HCT116 (cell line): ENCODE measurements at places on chromosomes 3 and 15. TPM values are rescaled to one million over a fixed set of nuclear protein-coding genes. Genes with fewer than 3 reads are reported as not detected.

Gene DUOXA2
- total RNA-seq = not detected

GRCh38 chr15:72163719-72164118, 33.9 kb downstream of the GRAMD2A start:
- DNase-seq = no peak

Gene KY
- total RNA-seq = not detected

GRCh38 chr15:49189631-49190030, 19.6 kb downstream of the GALK2 start:
- DNase-seq = no peak

Gene PP2D1
- total RNA-seq = not detected

- DNase-seq = no peak
Measured at GRCh38 chr15:72786676-72787345, 3.3 kb upstream of the ADPGK start.

DNA sequence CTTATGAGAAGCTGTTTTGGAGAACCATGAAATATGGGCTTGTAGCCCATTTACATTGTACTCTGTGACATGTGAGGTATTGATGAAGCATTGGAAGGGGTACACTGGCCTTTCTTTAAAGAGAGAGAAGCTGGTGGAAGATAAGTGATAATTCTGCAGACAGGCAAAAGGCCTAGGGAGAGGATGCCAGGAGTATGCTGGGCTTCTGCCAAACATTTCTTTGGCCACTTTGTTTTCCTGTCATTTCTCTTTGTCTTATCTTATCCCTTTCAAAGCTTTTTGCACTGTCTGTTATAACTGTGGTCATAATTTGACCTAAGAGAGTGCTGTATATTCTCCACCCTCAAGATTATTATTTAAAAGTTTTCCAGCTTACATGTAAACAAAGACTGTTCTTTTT, 109.6 kb upstream of the SEMA6D start:
- DNase-seq = no peak

GRCh38 chr15:96232335-96232734, 98.2 kb upstream of the NR2F2 start:
- DNase-seq = no peak

GRCh38 chr3:51538459-51539290, at the start of gene RAD54L2:
TSS of gene RAD54L2 (plus strand) at chr3:51538719. CDS start at chr3:51590421, 51,702 bp downstream.
- DNase-seq = peak; percentile 56

DNA sequence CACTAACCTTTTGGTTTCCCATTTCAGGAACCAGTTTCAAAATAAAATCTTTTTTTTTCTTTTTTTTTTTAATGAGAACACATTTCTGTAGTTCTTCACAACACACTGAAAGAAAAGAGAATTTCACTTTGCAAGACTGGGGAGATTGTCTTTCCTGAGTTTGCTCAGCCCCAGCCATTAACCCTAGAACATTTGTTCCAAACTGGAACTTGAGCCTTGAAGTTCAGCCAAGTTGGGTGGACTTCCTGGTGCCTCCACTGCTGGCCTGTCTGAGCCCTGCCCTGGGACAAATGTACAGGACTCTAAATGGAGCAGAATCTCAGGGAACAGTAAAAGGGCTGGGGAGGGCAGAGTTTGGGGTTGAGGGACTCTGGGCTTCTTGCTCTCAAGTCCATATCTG, 196.4 kb upstream of the LPP start:
- no peak for DNase-seq

Gene CCR9
- total RNA-seq = not detected

DNA sequence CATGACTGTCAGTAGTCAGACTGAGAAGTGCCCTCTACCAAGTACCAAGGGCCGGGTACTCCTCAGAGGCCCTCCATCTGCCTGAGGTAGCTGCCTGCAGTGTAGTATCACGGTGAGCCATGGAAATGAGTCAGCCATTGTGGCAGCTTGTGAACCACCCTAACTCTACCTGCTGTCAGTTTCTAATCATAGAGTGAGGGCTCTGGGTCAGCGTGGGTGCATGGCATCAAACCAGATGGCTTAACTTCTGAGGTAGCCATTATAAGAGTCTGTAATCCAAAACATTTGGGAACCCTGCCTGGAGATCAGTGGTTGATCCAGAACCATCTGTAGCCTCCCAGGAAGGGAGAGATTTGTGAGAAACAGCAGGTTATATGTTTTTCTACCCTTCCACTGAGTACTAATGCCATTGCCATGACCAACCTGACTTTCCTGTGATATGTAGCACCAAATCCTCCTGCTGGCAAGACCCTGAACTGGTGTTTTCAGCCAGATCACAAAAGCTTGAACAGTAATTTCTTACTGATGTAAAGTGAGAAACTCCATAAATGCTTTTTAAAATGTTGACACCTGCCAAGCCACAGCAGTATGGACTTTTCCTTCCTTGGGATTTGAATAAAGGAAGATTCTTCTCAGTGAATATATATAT, 38.9 kb downstream of the ABHD2 start:
- no peak for DNase-seq

DNA sequence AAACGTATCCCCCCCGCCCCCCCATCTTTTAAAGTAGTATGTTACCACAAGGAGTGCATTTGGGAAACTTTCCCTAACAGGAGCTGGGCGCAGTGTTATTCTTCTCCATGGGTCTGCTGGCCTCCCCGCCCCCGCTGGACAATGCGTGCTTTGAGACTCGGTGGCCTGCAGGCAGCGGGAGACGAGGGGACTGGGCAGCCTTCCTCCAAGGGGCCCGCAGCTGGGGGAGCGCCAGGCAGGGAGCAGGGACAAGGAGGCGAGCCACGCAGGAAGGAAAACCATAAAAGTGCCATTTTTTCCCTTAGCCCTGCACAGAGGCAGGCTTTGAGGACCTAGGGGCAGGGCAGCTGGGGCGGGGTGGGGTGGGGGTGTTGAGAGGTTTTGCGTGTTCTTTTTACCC, 14.1 kb downstream of the SOX2 start:
- DNase-seq = no peak

Gene ZIC1
- not detected for total RNA-seq

DNA sequence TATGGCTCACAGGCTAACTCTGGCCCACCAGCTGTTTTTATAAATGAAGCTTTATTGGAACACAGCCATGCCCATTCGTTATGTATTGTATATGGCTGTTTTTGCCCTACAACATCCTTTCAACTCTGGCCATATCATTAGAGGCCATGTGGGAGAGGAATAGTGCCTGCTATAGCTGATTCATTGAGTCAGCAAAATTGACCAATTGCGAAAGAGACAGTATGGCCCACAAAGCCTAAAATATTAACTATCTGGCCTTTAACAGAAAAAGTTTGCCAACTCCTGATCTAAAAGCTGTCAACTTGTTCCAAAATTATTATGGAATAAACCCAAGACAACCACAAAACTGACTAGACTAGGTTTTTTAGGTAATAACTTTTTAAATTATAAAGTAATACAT, 1.4 kb downstream of the NR1I2 start:
- no peak for DNase-seq

DNA sequence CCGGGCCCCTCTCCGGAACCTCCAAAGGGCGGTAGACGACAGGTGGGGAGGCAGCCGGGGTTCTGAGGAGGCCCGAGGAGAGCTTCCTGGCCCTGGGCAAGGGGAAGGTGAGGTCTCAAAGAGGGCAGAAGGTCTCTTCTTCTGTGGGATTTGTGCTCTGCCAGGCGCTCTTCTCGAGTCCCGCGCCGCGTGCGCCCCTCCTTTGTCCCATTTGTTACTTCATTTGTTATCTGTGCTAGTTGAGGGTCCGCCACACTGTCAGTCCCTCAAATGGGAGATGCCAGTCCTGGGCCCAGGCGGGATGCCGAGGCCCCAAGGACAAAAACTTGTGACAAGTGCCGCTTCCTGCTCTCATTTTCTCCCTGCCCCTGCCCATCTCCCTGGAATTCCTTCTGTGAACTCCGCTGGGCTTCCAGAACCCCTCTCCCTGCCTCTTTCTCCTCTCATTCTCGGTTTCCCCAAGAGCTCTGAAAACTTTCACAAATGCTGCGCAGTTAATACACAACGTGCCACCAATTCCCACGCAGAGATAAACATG, 1.5 kb downstream of the ST8SIA2 start:
- no peak for DNase-seq

DNA sequence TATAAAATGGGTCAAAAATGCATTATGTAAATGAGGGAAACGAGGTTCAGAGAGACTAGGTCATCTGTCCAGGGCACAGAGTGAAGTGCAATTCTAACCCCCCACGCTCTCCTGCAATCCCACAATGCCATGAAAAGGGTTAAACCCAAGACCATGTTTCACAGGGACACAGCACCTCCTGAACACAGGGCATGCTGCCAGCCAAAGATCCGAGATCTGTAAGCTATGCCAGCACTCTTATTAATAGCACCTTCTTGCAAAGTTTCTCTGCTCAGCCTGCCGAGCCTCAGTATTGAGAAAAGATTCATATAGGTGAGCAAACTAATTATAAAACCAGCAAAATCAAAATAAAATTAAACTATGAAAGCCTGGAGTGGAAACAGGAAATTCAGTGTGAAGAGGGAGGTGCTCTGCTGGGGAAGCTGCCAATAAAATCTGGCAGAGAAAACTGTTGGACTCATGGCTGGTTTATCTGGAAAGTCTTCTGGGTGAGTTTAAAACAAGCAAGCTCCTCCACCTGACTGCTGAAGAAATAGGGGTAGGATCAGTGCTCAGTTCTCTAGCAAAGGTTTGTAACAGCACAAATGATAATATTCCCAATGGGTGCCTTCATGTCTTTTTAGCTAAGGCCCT, 50.3 kb downstream of the LRIG1 start:
- DNase-seq = no peak

GRCh38 chr15:75713338-75713895, 769 bp upstream of the CSPG4 start:
- DNase-seq = no peak
